ENCODE measurements at places on chromosomes 1 and 21.

GRCh38 chr1:240820816-240821215 lies 208.9 kb upstream of the GREM2 start:
- DNase-seq = no peak

- no peak for DNase-seq
Observed at GRCh38 chr1:101122452-101123166, 97.0 kb upstream of the DPH5 start.

DNA sequence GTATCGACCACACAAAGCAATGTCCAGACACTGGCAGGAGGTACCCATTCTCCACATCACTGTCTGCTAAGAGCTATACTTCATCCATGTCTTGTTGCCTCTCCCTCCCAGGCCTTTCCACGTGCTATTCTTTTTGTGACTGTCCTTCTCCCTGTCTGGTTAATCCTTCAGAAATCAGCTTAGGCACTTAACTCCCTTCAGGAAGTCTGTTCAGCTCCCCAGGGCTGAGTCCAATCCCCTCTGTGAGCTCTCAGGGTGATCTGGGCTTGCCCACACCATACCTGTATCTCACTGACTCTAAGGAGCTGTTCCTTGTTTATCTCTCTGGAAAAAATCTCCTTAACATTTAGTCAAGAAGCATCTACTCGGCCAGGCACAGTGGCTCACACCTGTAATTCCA lies 69.4 kb downstream of the NID1 start:
- DNase-seq = no peak

GRCh38 chr1:94279462-94279861 lies 42.1 kb upstream of the ARHGAP29 start:
- no peak for DNase-seq
